HT1080 (cell line): ENCODE measurements at places on chromosomes 6 and 20.

GRCh38 chr6:151056230-151056907 is 183.4 kb upstream of the AKAP12 start:
- no peak for DNase-seq

DNA sequence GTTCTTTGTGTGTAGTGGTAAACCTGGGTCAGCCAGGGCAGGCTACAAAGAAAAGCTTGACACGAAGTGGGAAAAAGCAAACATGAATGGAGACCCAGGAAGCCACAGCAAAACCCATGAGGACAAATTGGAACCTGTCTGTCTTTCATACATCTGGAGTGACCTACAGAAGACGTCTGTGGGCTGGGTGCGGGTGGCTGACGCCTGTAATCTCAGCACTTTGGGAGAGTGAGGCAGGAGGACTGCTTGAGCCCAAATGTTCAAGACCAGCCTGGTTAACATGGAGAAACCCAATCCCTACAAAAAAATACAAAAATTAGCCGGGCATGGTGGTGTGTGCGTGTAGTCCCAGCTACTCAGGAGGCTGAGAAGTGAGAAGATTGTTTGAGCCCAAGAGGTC is 114.8 kb downstream of the PRND start:
- no peak for DNase-seq

- peak; percentile 79 for DNase-seq
These were observed 121.5 kb downstream of the UST start for GRCh38 chr6:148868314-148868713.

DNA sequence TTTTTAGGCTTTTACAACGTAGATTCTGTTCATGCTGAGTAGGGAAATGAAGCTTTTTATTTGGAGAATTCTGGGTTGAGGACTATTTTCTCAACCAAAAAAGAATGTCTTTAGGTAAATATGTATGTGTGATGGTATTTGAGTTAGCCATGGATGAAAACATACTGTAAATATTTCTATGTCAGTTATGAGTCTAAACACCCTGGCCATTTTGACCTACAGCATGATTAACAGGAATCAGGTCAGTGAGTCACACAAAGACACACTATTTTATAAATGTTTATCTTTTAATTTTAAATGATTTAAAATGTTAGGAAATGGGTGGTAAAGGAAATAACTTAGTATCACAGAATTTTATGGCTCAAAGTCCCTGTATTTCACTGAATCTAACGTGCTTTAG is 851.7 kb upstream of the MAP3K7 start:
- no peak for DNase-seq

DNA sequence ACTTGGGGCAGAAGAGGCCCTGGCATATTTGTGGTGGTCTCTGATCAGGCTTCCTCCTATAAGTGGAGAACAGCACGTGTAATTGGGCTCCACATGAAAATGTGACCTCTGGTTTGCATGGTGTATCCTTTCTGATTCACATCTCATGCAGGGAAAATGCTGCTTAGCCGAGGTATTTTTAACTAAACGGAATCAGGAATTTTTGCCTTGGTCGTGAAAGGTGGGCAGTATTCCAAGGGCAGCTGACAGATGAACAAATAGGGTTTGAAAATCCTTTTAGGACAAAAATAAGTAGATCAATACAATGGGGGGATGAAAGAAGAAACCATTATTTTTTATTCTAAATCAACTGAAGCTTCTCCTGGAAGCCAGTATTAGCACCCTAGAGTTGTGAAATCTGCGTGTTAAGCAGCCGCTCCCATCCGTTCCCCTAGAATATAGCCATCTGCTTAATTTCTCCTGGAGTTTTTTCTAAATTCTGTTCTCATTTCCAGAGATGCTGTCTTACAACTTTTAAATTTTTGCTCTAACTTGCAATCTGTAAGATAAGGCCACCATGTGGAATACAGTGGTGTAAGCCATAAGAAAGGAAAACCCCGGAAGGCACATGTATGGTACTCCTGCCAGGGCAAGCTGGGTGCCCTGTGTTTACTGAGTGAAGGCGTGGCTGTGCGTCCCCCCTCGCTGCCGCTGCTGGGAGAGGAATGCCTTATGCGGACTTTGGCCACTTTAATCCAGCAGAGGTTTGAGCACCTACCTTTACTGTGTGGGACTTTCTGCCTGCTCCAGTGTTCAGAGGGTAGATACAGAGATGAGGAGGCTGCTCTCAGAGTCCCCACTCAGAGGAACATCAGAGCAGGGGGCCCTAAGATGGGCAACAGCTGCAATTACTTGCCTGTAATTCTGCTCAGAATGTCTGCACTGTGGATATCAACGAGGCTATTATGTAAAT is 52.4 kb downstream of the SYNJ2 start:
- DNase-seq = no peak

GRCh38 chr6:113144117-113144516 is 713.0 kb upstream of the MARCKS start:
- DNase-seq = no peak

DNA sequence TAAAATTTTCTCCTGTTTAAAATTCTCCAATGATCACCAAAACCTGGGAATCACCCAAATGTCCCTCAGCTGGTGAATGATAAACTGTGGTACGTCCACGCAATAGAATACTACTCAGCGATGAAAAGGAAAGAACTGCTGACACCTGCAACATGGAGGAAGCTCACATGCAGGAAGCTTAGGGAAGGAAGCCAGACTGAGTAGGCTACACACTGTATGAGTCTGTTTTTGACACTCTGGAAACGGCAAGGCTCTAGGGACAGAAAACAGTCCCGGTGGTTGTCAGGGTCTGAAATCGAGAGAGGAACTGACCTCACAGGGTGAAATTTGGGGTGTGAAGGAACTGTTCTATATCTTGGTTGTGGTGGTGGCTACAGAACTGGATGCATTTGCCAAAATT is 25.2 kb upstream of the TLDC2 start:
- DNase-seq = no peak

DNA sequence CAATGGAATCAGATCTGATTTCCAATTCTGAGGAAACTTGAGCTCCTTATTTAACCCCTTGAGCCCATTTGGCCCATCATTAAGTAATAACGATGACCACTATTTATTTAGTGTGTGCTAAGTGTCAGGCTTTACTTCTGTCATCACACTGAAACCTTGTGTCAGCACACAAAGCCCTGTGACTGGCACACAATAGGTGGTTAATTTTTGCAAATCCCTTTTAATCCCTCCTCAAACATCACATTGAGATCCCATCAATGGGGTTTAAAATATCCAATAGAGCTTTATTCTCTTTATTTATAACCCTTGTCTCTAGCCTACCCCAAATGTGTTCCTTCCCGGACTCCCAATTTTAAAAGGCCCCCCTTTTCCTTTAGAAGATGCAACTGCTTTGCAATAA is 656.8 kb upstream of the CHD6 start:
- no peak for DNase-seq

DNA sequence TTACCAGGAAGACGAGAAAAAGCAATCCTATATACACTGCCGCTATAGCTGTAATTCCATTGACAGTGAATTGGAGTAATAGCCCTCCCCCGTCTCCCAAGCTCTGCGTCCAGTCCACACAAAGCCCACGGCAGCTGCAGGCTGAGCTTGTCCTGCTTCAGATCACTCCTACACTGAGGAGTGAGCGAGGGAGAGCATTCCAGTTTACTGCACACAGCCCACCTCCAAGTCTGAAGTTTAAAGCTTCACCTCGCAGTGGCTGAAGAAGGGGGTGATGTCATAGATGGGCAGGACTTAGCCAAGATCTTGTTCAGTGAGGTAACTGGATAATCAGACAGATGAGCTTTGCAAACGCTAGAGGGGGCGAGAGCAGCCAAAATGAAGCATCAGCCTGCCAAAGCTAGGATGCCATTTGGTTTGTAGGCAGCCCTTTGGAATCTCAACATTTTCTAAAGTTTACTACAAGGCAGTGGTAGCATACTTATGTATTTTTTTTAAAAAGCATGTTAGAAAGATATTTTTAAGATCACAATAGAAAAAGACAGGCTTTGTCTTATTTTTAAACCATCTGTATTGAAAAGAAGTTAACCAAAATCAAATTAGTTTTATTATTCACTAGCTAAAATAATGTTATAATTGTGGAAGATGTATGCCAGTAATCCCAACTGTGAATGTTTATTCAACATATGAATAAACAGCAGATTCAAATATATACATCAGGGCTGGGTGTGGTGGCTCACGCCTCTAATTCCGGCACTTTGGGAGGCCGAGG is at the start of gene FLRT3:
TSS of gene FLRT3 (minus strand) at position 213 of the 772 bp plus-strand sequence. CDS start 10,106 bp downstream, outside the sequence.
- DNase-seq = peak; percentile 96

DNA sequence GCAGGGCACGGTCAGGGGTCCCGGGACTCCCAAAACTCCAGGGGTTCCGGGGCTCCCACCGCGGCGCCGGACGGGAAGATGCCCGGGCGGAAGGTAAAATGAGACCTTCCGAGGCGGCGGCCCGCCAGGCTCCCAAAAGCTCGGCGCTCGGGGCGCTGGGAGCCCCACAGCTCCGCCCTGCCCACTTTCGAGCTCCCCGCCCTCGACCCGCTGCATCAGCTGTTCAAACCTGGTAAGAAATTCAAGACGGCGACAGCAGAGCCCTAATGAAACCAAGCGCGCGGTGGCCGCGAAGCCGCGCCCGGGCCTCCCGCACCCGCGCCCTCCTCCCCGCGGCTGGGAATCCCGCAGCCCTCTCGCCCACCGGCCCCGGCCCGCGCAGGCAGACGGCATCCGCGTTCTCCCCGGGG is 369 bp downstream of the SLC4A11 start:
- no peak for DNase-seq

- no peak for DNase-seq
These were observed 65.0 kb downstream of the FAM120B start for GRCh38 chr6:170371588-170371987.

GRCh38 chr20:23090147-23090546 is 4.0 kb upstream of the CD93 start:
- DNase-seq = no peak

GRCh38 chr6:139926711-139927110 is 552.3 kb upstream of the CITED2 start:
- no peak for DNase-seq

GRCh38 chr6:33759887-33760629 is 13.4 kb upstream of the IP6K3 start:
- no peak for DNase-seq

DNA sequence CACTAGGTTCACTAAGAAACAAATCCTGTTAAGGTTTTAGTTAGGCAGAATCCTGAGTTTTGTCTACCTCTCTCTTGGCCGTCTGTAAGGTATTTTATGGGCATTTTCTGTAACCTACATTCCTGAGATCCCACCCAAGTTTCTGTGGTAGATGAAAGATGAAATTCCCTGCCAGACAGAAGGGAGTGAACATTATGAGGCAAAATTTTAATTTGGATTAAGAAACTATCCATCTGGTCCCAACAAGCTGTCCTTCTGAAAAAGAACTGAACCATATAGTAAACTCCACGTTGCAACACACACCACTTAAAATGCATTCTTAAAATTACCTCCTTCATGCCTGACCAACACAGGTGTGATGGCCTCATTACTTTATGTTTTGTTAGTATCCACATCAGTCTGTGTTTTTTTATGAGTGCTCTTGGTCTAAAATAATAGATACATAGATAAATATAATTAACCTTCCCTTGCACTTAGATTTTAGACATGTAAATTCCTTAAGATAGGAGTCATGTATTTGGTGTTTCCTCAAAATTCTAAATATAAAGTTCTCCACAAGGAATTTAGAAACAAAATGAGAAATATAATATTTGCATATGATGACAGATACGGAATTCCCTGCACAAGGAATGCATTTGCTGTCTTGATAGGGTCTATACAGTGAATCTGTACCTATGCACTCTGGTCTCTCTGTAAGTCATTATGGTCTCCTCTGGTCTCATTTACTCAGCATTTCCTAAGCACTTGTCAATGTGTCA is 86.5 kb downstream of the CHD6 start:
- no peak for DNase-seq

GRCh38 chr20:47785311-47785853 is at the start of gene SULF2:
TSS of gene SULF2 (minus strand) at chr20:47785481. CDS start at chr20:47757363, 28,118 bp downstream.
- DNase-seq = no peak

GRCh38 chr6:89162047-89162371 is 16.2 kb downstream of the PM20D2 start:
- DNase-seq = no peak

DNA sequence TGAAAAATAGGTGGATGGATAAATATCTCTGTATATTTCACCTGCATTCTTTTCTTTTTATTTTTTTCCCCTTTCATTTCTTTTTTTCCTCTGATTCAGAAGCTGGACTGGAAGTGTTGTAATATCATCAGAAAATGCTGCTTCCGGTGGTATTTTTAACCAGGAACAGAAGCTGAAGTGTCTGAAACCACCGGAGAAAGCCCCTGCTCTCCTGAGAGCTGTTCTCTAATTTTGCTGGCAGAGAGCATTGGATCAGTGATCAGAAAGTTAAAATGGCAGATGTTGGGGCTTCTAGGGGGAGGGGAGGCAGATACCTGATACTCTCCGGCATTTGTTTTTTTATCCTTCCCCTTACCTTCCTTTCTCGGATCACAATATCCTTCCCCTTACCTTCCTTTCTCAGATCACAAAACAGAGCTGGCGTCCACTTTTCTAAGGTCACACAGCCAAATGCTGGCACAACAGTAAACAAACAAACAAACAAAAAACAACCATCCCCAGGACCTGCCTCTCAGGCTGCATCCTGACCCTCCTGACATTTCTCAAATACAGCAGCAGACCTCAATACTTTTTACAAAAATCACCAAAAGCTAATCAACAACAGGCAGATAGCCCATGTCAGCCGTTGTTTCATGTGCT is 143.2 kb upstream of the ZNF217 start:
- peak; percentile 32 for DNase-seq

GRCh38 chr6:158648682-158649131 is 1.1 kb upstream of the SYTL3 start:
- DNase-seq = peak; percentile 87

GRCh38 chr6:13528232-13528631 is 40.8 kb upstream of the GFOD1 start:
- no peak for DNase-seq

DNA sequence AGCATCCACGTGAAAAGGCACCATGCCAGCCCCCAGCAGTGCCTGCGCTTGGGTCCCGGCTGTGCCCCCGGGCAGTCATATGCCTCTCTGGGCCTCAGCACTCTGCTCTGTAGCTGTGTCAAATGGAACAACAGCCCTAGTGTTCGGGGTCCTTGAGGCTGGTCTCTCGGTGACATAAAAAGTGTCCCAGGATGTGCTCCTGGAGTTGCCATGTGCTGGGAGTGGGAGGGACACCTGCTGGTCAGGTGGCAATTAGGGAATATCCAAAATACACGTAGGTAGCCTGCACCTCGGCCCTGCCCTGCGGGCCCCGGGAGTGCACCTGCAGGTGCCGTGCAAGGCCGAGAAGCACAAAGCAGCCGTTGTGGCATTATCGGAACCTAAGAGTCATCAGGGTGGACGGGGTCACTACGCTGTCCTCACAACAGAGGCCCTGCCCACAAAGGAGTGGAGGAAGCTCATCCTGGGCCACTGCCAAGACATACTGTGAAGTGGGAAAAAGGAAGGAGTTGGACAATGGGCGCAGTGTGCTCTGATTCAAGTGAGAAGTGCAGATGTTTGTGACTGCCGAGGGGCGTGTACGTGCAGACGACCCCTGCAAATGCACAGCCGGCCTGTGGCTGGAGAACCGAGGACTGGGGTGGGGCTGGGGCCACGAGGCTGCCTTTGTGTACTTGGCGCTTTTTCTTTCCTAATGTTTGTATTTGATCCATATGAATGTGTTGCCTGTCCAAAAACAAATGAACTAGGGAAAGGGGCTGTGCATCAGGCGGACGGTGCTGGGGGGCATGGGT is 24.6 kb downstream of the SLCO4A1 start:
- DNase-seq = peak; percentile 88
